Activated T-cell treated with anti-CD3 and anti-CD28 coated beads for 48 hours (primary cell): ENCODE measurements at places on chromosomes 7 and 10.

DNA sequence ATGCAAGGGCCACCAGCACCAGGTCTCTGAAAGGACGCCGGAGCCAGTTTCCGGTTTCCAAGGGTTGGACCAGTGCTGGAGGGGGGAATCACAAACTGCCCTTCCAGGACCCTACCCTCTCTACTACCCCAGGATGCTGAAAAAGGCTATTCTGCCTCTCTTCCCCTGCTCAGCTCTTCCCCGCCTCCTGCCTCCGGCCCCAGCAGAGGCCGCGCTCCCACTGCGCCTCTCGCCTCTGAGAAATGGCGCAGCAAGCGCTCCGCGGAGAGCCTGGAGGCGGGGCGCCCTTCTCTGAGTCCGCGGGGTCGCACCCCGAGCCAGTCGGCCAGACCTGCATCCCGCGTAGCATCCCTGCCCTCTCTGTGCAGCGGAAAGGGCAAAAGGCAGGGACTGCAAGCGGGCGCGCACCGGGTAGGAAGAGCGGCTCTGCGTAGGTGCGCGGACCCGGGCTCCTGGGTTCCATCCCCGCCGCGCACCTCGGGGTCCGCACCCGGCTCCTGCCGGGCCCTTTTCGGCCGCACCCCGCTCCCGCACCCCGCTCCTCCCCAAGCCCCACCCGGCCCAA is 476 bp upstream of the RET start:
- DNase-seq = peak; percentile 5

DNA sequence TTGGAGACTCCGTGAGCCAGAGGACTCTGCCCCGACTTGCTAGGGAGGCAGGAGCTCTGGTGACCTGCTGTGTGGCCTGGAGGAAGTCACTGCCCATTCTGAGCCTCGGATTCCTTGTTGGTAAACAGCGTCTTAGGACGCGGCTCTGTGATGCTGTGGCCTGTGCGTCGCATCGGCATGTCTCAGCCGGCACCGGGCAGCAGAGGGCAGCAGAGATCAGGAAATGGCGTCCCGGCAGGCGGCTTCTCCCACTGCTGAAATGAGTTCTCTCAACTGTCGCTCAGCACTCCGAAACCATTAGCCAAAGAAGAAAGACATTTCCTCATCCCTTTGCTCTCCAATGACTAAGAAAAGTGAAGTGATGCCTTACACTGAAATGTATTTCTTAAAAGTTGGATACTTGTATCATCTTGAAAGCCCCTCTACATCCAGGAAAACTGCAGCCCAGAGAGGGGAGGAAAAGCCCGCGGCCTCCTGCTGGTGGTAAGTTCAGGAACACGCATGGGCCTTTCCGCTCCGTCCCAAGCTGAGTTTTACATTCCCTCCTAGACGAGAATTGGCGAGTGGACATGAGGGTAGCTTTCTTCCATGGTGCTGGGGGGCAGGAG is 91.7 kb downstream of the WDR11 start:
- DNase-seq = peak; percentile 74

- peak; percentile 46 for DNase-seq
Observed at GRCh38 chr7:1664711-1665548, 5.1 kb upstream of the ELFN1 start.

DNA sequence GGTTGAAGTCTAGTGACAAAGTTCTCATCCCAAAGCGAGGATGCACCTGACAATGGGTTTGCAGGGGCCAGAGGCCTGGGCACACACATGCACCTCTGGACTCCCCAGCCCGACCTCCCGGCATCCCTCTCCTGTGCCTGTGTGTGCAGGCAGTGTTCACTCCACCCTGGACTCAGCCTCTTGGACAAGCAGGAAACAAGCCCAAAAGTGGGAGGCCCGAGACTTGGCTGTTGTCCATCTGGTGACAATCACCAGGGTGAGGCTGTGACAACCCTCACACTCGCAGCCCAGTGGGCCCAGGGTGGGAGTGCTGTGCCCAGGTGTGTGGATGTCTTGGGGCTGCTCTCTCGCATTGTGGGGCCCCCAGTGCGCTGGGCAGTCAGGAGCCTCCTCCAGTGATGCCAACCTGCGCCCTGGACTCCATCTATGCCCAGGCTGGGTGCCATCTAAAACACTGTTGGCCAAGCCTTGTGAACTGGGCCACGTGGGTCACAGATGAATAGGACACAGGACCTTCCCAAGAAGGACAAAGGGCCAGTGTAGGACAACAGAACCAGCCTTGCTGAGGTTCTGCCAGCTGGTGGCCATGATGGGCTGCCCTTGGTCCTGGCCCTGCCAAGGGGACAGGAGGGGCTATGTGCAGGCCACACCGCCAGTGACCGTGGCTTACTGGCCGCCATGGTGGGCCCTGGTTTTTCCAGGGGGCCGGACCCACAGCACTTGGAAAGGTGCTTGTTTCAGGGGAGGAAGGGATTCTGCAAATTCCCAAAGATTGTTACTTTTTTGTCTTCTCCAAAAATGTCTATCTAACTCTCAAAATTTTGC is 144.3 kb downstream of the TCERG1L start:
- no peak for DNase-seq

GRCh38 chr10:72020914-72021809 is 57.0 kb downstream of the CHST3 start:
- DNase-seq = no peak

DNA sequence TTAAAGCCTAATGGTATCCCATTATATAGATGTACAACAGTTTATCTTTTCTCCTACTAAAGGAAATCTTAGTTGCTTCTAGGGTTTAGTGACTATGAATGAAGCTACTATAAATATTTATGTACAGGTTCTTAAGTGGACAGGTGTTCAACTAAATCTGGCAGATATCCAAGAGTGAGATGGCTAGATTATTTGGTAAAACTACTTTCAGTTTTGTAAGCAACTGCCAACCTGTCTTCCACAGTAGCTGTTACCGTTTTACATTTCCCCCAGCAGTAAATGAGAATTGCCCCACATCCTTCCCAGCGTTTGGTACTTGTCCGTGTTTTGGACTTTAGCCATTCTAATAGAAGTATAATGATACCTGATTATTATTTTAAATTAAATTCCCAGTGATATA is 144.9 kb upstream of the MAGI2 start:
- DNase-seq = no peak

- DNase-seq = no peak
Observed at GRCh38 chr10:48251525-48252353, 22.8 kb downstream of the FRMPD2 start.

GRCh38 chr7:158442260-158442659 is 145.4 kb downstream of the PTPRN2 start:
- DNase-seq = no peak

- no peak for DNase-seq
Observed at GRCh38 chr10:7161484-7162250, 249.2 kb downstream of the SFMBT2 start.

GRCh38 chr7:99447943-99448342 is 9.2 kb downstream of the CPSF4 start:
- no peak for DNase-seq

- no peak for DNase-seq
Observed at GRCh38 chr7:122844191-122844988, 41.9 kb downstream of the CADPS2 start.

DNA sequence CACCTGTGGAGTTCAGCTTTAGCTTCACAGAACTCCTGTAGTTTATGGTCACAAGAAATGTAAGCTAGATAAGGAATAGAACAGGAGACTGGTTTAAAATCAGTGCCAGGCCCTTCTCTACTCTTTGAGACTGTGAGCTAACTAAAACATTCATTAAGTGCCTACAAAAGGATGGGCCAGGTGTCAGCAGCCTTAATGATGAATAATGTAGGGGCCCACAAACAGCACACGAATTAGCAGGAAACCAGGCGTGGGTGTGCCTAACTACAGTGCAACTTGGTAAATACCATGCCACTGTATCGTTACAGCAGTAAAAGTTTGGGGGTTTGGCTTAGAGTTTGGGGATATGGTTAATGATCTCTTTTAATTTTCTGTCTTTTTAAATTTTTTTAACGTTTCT is 6.1 kb upstream of the ABLIM1 start:
- DNase-seq = no peak

DNA sequence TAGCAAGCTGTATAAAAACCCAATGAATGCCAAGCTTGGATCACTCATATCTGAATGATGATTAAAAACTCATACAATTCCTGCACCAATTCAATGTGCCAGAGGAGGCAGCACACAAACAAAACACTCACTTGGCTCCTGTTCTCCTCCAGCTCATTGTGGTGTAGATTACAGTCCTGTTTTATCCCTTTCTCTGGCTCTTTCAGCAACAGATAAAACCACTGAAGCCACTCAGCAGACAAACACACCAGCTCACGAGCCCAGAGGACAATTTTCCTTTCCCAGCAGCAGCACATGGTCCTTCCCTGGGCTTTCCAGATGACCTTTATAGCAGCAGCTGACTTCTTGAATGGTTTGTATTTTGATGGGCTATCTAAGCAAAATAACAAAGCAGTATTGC is 107.3 kb upstream of the STARD3NL start:
- DNase-seq = no peak

- DNase-seq = no peak
Observed at GRCh38 chr10:73997461-73997786, 492 bp upstream of the VCL start.

GRCh38 chr7:146764458-146764857 is 647.9 kb downstream of the CNTNAP2 start:
- no peak for DNase-seq

GRCh38 chr7:139944248-139944647 is 115.2 kb downstream of the TBXAS1 start:
- no peak for DNase-seq

DNA sequence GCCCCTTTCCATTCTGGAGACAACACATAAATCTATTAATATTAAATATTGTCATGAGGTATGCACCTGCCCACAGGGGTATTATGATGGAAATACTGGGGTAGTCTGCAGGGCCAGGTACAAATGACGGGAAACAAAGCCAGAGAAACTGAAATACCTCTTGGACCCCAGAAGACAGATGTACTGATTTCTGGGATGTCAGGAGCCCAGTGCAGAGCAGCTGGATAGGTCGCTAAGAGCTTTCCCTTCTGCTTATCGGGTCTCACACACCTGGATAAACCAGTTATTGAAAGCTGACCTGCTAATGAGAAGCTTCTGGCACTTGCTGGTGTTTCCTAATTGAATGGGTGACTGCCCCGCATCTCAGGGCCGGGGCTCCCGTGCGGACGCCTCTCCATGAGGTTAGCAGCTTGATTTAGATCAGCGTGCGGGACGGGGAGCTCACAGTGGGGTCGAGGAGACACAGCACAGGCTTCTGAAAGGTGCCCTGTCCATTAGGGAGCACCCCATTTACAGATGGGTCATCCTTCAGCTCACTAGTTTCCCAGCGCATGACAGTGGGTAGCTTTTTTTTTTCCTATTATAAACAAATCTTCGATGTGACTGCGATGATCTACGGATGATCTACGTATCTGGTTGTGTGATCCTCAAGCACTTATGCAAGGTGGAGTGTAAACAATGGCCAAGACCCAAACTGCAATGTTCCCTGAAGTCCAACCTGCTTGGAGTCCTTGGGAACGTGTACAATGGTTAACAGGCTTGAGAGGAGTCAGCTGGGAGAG is 1.5 kb upstream of the INSIG1 start:
- DNase-seq = no peak

GRCh38 chr7:102991540-102992214 is 78.9 kb downstream of the LRRC17 start:
- DNase-seq = no peak

GRCh38 chr10:15784662-15785300 is 65.1 kb upstream of the ITGA8 start:
- DNase-seq = no peak

DNA sequence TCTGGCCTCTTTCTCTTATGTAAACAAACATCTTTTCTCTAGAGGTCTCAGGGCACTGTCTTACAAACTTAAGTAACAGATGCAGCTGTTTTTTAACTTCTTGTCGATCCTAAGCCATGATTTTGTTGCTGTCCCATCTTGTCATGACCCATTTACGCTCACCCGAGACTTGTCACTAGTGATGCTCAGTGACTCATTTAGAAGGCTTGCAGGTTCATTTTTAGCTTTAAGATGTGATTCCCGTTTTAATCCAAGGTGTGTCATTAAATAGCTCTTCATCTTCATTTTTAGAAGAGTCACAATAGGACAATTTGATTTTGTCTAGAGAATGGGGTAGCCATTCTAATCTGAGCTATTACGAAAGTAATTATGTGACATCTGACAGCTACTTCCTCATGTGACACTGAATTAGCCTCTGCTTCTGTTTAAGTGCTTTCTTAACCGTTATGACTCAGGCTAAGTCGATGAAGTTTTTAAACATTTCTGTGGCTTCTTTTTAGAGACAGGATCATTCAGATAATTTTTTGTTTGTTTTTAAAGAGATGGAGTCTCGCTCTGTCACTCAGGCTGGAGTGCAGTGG is 42.7 kb downstream of the SPDYE5 start:
- no peak for DNase-seq

- DNase-seq = no peak
Observed at GRCh38 chr7:25598765-25599164, 370.5 kb upstream of the NPVF start.

GRCh38 chr7:47893238-47893637 is 55.0 kb downstream of the PKD1L1 start:
- DNase-seq = peak; percentile 1

GRCh38 chr7:54541669-54542625 is at the start of gene VSTM2A:
Gene VSTM2A, plus strand, starts transcription at chr7:54542375. Its CDS starts 356 bp downstream, at chr7:54542731.
- no peak for DNase-seq

GRCh38 chr10:62380016-62380415 is 5.8 kb downstream of the ZNF365 start:
- no peak for DNase-seq

GRCh38 chr10:95467162-95467599 is 94.0 kb downstream of the SORBS1 start:
- DNase-seq = no peak

- no peak for DNase-seq
Observed at GRCh38 chr10:89337484-89337883, 9.7 kb downstream of the IFIT3 start.
